Renal pelvis (tissue), 12 donors: ENCODE measurements at places on chromosomes 2 and 18. TPM values are rescaled to one million over a fixed set of nuclear protein-coding genes. Genes with fewer than 3 reads are reported as not detected.

The GALNT5 gene
- 0.41 TPM for polyA plus RNA-seq

The BUB1 gene
- polyA plus RNA-seq, result 24.4 TPM

The UGT1A6 gene
- polyA plus RNA-seq, result 2.8 TPM

The PRSS56 gene
- polyA plus RNA-seq, result not detected

The IL1RL2 gene
- polyA plus RNA-seq, result 1.3 TPM

The AP1S3 gene
- 16.1 TPM for polyA plus RNA-seq

GRCh38 chr2:57443973-57444521, 602.6 kb upstream of the VRK2 start:
- DNase-seq, result no peak

DNA sequence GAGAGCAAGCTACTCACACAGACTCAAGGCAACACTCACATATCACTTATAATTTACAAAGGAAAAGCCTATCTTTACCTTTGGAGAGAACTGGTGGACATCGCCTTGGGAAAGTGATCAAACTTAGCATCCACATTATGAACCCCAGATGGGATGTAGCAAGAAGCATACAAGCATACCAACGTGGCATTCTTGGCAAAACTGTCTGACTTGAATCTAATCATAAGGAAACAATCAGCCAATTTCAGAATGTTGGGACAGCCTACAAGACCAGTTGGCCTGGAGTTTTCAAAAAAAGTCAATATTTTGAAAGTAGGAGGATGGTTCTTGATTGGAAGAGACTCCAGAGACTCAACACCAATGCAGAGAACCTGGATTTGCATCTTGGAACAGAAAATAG, 79.1 kb upstream of the PMAIP1 start:
- no peak for DNase-seq

DNA sequence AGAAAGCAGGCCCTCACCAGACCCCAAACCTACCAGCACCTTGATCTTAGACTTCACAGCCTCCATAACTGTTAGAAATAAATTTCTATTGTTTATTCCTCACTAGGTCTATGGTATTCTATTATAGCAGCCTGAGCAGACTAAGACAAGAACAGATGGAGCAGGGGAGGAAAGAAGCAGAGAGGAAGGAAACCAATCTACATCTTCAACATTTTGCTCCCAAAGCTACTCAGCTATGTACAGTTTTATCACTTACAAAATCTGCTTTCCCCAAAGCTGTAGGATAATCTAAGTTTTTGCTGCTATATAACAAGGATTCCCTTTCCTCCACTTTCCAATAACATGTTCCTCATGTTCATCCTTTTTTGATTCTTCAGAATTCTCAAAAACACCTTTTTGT, 274.4 kb upstream of the CHAC2 start:
- DNase-seq, result no peak

DNA sequence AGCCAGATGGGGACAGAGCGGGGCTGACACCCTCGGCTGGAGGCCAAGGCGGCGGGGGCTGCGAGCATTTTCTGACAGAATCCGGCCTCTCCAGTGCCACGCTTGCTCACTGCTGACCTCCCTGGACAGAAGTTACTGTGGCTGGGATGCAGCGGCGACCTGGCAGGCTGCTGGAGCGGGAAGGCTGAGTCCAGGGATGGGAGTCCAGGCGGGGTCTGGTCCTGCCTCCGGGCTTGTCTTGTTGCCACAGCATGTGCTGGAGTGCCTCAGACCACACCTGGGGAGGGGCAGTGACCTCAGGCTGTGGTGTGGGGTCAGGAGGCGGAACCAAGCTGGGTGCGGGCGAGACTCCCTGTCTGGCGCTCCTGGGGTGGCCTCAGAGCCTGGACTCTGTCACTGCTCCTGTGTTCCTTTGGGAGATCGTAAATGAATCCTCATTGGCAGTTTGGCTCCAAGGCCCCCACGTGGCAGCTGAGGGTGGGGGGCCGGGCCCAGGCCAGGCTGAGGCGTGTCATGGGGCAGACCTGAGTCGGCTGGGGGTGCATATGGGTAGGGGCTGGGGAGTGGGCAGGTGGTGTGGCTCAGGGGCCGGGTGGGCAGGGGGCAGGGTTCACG, 5.5 kb downstream of the BOK start:
- no peak for DNase-seq

DNA sequence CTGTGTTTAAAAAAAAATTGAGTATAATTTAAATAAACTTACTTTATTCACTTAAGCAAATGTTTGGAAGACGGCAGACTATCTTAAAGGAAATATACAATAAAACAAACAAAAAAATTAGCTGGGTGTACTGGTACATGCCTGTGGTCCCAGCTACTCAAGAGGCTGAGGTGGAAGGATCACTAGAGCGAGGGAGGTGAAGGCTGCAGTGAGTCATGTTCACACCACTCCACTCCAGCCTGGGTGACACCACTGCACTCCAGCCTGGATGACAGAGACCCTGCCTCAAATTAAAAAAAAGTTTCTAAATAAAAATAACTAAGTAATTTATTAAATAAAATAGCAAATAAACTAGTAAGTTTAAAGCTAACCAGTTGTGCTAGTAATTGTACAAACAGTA, 7.5 kb downstream of the PUM2 start:
- DNase-seq, result no peak

- DNase-seq, result no peak
These were observed 124.8 kb upstream of the NYAP2 start for GRCh38 chr2:225274751-225275150.

DNA sequence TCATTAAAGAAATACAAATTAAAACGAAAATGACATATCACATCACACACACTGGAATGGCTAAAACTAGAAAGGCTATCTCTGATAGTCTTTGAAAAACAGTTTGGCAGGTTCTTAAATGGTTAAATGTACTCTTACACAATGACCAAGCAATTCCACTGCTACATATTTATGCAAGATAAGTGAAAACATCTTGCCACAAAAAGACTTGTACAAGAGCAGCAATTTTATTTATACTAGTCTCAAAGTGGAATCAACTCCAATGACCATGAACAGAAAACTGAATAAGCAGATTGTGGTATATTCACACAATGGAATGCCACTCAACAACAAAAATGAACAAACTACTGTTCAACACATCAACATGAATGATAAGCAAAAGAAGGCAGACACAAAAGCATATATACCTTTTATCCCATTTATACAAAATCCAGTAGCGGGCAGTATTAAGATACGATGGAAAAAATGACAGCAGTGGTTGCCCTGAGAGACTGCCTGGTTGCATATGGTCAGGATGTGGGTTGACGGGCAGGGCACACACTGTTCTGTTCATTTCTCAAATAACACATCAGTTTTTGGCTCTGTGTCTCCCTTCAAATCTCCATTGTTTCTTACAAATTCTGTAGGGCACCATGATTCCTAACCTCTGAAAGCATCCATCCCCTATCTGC, 25.4 kb downstream of the SP100 start:
- no peak for DNase-seq

GRCh38 chr2:48912110-48912509, 156.6 kb upstream of the LHCGR start:
- no peak for DNase-seq

DNA sequence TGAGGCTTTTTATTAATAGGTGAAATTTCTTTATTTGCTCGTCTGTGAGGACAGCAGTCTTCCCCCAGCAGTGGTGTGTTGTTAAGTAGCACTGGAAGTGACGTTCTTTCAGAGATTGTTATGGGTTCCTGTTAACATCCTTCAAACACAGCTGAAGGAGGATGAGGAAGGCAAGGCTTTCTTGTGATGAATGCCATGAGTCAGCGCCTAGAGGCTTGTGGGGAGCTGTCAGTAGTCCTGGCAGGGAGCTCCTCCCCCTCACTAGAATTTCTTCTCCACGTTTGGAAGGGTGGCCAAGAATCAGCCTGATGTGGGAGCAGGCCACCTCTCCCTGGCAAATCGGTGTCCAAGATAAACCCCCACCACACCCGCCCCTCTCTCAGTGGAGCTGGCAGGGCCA, 113.2 kb downstream of the ARHGEF4 start:
- no peak for DNase-seq

- peak; percentile 27 for DNase-seq
These were observed 69.5 kb downstream of the ANTXR1 start for GRCh38 chr2:69082430-69082997.

GRCh38 chr2:191165176-191165643, 14.4 kb upstream of the STAT4 start:
- DNase-seq, result peak; percentile 42

DNA sequence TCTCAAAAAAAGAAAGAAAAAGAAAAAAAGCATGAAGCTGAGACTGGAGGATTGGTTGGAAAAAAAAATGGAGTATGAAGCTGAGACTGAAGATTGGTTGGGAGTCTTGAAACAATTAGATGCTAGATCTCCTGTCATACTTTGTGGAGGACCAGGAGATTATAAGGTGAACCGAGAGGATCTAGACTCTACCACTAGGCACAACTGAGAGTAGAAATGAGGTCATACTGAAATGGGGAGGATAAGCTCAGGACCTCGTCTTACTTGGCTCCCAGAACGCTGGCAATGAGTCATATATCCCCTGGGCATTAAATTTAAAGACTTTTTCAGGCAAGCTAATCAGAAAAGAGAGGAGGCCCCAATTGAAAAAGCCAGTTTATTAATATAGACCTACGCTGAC, 3.3 kb upstream of the ORC2 start:
- no peak for DNase-seq

DNA sequence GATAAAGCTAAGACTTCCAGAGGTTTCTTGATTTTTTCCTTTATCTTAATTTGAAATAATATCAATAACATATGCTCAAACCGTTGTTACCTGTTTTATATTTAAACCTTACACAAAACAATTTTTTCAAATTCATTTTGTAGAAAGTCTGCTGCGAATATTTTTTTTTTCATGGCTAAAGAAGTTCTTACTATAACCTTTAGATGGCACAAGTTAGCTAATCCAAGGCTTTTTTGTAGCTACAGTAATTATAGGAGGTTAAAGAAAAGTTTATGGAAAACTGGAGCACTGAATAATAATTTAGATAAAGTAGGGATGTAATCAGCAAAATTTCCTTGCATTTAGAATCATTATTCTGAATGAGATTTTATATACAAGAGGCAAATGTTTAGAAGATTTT, 78.0 kb upstream of the PNPT1 start:
- peak; percentile 28 for DNase-seq

DNA sequence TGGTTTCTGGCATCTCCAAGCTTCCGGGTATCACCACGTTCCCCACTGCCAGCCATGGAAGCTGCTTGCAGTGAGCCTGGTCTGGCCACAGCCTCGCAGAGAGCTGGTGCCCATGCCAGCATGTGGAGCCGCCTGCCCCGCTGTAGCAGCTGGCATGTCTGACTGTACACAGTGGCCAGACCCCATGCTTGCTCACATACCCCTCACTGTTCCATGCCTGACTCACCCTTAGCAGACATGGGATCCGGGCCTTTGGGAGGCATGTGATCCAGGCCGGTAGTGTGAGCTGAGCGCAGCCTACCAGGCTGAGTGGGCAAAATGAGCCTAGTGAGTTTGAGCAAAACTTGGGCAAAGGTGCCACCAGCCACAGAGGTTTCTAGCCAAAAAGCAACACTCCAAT, 18.8 kb upstream of the RPRD1A start:
- DNase-seq, result no peak

- DNase-seq, result no peak
These were observed 37.2 kb upstream of the ZNF532 start for GRCh38 chr18:58827428-58827827.

DNA sequence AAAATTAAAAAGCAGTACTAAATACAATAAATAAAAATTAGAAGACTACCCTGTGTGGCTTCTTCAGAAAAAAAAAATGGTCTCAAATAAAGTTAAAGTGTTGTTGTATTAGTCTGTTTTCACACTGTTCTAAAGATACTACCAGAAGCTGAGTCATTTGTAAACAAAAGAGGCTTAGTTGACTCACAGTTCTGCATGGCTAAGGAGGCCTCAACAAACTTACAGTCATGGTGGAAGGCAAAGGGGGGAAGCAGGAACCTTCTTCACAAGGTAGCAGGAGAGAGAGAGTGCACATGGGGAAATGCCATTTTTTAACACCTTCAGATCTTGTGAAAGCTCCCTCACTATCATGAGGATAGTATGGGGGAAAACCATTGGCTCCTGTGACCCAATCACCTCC, 612.8 kb downstream of the RNF144A start:
- DNase-seq, result no peak
